Caco-2 (cell line): ENCODE measurements at places on chromosomes 16 and 17. TPM values are rescaled to one million over a fixed set of nuclear protein-coding genes. Genes with fewer than 3 reads are reported as not detected.
A peak's percentile ranks its signal among the peaks of the same experiment; 100 is the strongest.

- H3K4me3 ChIP-seq, result no peak overlapping the region
- DNase-seq, result no peak
- H3K36me3 ChIP-seq, result no peaks in the 10 kb centered on the region
- H3K27ac ChIP-seq, result no peak overlapping the region
Observed at GRCh38 chr16:47712276-47713224, 251.4 kb downstream of the PHKB start.

GRCh38 chr16:27404163-27404823, 2.3 kb downstream of the IL21R start:
- H3K4me3 ChIP-seq, result no peak overlapping the region
- no peaks in the 10 kb centered on the region for H3K4me1 ChIP-seq
- no peak overlapping the region for H3K27ac ChIP-seq

DNA sequence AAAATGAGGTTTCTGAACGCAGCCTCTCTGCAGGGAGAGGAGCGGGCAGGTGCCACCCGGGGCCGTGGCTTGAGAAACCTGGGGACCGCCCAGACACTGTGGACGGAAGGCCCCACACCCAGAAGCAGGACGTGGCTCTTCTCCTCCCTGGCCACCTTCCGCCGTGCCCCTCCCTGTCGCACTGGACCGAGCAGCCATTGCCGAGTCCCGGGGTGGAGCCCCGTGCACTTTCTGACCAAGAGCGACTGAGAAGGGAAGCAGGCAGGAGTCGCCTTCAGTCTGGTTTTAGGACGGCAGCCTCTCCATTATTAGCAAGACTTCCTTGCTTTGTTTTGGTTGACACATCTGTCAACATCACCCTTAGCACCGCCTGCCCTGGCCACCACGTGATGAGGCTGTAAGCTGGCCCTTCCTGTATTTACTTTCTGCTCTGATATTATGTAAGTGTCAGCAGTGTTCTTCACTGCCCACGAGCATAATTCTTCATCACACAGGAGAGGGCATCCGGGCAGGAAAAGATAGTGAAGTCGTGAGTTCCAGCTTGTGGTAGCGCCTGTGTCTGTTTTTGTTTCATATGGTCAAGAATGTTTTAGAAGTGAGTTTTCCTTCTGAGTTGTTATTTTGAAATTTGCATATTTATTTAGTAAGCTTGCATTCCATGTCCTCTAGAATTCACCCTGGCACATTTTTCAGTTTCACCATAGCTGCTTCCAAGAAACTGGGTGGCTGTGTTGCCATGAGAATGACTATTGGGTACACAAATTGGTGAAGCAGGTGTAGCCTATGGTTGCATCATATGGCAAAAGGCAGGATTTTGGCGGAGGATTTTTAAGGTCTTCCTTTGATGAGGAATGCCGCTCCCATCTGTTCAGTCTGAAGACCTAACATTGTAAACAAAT, 1.0 kb downstream of the HERPUD1 start:
- H3K4me3 ChIP-seq, result peak overlapping the region; percentile 81
- DNase-seq, result peak; percentile 81
- H3K4me1 ChIP-seq, result peaks cover 28% of the 10 kb centered on the region
- H3K36me3 ChIP-seq, result peaks cover 3% of the 10 kb centered on the region; the same call in 1 of the 2 replicates
- no peaks in the 10 kb centered on the region for H3K27me3 ChIP-seq
- H3K27ac ChIP-seq, result peak overlapping the region; percentile 99

GRCh38 chr16:86410081-86410480, 100.2 kb upstream of the FOXF1 start:
- H3K27me3 ChIP-seq, result no peaks in the 10 kb centered on the region
- no peak overlapping the region for H3K4me3 ChIP-seq
- H3K4me1 ChIP-seq, result no peaks in the 10 kb centered on the region
- no peak overlapping the region for H3K27ac ChIP-seq
- DNase-seq, result no peak
- no peaks in the 10 kb centered on the region for H3K36me3 ChIP-seq

GRCh38 chr16:47626246-47626645, 165.1 kb downstream of the PHKB start:
- H3K4me1 ChIP-seq, result no peaks in the 10 kb centered on the region
- no peak for DNase-seq
- H3K4me3 ChIP-seq, result no peak overlapping the region
- H3K27ac ChIP-seq, result no peak overlapping the region
- H3K36me3 ChIP-seq, result no peaks in the 10 kb centered on the region

The SMIM36 gene
- not detected in 2 replicates for total RNA-seq

GRCh38 chr16:89113152-89113547, 19.5 kb downstream of the ACSF3 start:
- no peak overlapping the region for H3K27ac ChIP-seq
- peaks cover 2% of the 10 kb centered on the region for H3K36me3 ChIP-seq
- H3K4me3 ChIP-seq, result no peak overlapping the region
- no peaks in the 10 kb centered on the region for H3K27me3 ChIP-seq
- DNase-seq, result no peak
- H3K4me1 ChIP-seq, result no peaks in the 10 kb centered on the region

The DRC7 gene
- 1.1 and 1.2 TPM in 2 replicates for total RNA-seq

The TPSB2 gene
- total RNA-seq, result not detected in 2 replicates

- no peaks in the 10 kb centered on the region for H3K36me3 ChIP-seq
- no peaks in the 10 kb centered on the region for H3K4me1 ChIP-seq
- DNase-seq, result no peak
- H3K27ac ChIP-seq, result no peak overlapping the region
- no peaks in the 10 kb centered on the region for H3K27me3 ChIP-seq
Observed at GRCh38 chr16:84836234-84836647, 16.5 kb downstream of the CRISPLD2 start.

The GLP2R gene
- not detected in 2 replicates for total RNA-seq

The UBE2Z gene
- total RNA-seq, result 182 and 187 TPM in 2 replicates

DNA sequence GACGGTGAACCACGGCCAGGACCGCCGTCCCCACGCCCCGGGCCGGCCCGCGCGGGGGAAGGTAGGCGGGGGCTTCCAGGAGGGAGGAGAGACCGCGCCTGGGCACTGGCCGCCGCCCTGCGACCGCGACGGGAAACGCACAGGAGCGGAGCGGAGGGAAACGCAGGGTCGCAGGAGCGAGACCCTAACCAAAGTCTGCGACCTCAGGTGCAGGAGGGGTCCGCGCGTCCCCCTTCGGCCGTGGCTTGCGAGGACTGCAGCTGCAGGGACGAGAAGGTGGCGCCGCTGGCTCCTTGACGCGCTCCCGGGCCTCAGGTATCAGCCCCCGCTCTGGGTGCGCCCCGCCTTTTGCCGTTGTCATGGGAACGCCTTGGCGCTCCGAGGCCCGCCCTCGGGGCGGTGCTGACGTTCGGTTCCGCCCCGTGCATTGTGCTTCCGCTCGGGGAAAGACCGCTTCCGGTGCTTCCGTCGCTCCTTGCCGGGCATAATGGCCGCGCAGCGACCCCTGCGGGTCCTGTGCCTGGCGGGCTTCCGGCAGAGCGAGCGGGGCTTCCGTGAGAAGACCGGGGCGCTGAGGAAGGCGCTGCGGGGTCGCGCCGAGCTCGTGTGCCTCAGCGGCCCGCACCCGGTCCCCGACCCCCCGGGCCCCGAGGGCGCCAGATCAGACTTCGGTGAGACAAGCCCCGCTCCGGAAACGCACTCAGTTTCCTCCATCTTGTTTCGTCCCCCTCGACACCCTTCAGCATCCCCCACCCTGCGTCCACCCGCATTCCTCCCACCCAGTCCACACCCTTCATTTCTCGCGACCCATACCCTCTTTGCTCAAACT, at the start of gene OVCA2:
Gene OVCA2 (plus strand): TSS at position 462 of the 829 bp plus-strand sequence. CDS start 26 bp downstream, at position 488.
- H3K27me3 ChIP-seq, result no peaks in the 10 kb centered on the region
- H3K27ac ChIP-seq, result peak within 1 kb of the TSS; percentile 92
- peaks cover 3% of the 10 kb centered on the region; the same call in 1 of the 2 replicates for H3K36me3 ChIP-seq
- peaks cover 18% of the 10 kb centered on the region for H3K4me1 ChIP-seq
- peak within 1 kb of the TSS; percentile 82 for H3K4me3 ChIP-seq
- peak; percentile 97 for DNase-seq

The RDM1 gene
- 9.9 and 12.9 TPM in 2 replicates for total RNA-seq

The FAM117A gene
- total RNA-seq, result 36.8 and 41.5 TPM in 2 replicates

- no peaks in the 10 kb centered on the region for H3K27me3 ChIP-seq
- H3K36me3 ChIP-seq, result no peaks in the 10 kb centered on the region
- H3K27ac ChIP-seq, result no peak overlapping the region
- no peak for DNase-seq
- no peak overlapping the region for H3K4me3 ChIP-seq
Observed at GRCh38 chr16:17936766-17937402, 399.7 kb downstream of the NPIPA8 start.

The USP43 gene
- 6.0 and 6.5 TPM in 2 replicates for total RNA-seq

DNA sequence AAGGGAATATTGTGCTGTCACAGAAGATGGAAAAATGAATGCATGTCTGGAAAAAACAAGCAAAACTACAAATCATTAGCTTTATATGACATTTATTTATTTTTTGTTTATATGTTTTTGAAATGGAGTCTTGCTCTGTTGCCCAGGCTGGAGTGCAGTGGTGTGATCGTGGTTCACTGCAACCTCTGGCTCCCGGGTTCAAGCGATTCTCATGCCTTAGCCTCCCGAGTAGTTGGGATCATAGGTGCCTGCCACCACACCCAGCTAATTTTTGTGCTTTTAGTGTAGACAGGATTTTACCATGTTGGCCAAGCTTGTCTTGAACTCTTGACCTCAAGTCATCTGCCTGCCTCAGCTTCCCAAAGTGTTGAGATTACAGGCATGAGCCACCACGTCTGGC, 8.5 kb downstream of the NDE1 start:
- H3K36me3 ChIP-seq, result peaks cover 2% of the 10 kb centered on the region; the same call in 1 of the 2 replicates
- no peak for DNase-seq
- no peak overlapping the region for H3K27ac ChIP-seq

GRCh38 chr17:68399638-68400403, 57.5 kb downstream of the WIPI1 start:
- no peak overlapping the region for H3K27ac ChIP-seq
- no peak overlapping the region for H3K4me3 ChIP-seq
- H3K36me3 ChIP-seq, result no peaks in the 10 kb centered on the region
- no peaks in the 10 kb centered on the region for H3K4me1 ChIP-seq
- H3K27me3 ChIP-seq, result no peaks in the 10 kb centered on the region
- no peak for DNase-seq

The OSGIN1 gene
- total RNA-seq, result 18.6 and 21.8 TPM in 2 replicates

DNA sequence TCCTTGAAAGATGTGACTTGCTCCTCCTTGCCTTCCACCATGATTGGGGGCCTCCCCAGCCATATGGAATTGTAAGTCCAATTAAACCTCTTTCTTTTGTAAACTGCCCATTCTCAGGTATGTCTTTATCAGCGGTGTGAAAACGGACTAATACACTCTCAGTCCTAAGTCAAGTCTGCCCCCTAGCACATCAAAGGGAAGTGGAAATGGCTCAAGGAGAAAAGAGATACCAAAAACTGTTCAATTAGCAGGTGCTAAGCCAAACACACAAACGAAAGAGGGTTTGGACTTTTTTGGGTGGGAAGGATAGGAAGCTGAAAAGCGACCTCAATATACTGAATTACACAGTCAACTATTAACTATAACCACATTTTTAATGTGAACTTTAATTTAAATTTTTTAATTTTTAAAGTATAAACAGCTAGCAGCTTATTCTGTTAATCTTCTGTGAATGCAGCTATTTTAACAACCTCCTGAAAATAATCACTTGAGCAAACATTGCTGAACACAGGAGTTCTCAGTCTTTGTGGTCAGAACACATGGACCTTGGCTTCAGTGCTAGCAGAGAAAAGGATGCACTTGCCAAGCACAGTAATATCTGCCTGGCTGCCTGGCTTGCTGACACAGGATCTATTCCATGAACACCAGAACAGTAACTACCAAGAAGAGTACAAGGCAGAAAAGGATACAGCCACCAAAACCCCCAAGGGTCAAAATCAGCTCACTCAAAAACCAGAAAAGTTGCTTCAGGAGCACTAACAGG, 10.9 kb downstream of the ZNF18 start:
- no peak for DNase-seq
- no peak overlapping the region for H3K27ac ChIP-seq
- H3K4me1 ChIP-seq, result no peaks in the 10 kb centered on the region
- H3K4me3 ChIP-seq, result no peak overlapping the region

GRCh38 chr17:50207792-50208567, 6.5 kb upstream of the COL1A1 start:
- no peak for DNase-seq
- no peak overlapping the region for H3K4me3 ChIP-seq
- H3K27ac ChIP-seq, result peak overlapping the region; percentile 40
- H3K27me3 ChIP-seq, result no peaks in the 10 kb centered on the region

GRCh38 chr17:47987240-47987835, 16.4 kb downstream of the CDK5RAP3 start:
- H3K4me3 ChIP-seq, result no peak overlapping the region
- DNase-seq, result no peak
- H3K27ac ChIP-seq, result no peak overlapping the region
- H3K36me3 ChIP-seq, result peaks cover 7% of the 10 kb centered on the region; the same call in 1 of the 2 replicates
- no peaks in the 10 kb centered on the region for H3K4me1 ChIP-seq
- no peaks in the 10 kb centered on the region for H3K27me3 ChIP-seq

The DNAAF8 gene
- 0.54 TPM in 1 of 2 replicates, not detected in the other for total RNA-seq

- H3K27ac ChIP-seq, result no peak overlapping the region
- DNase-seq, result no peak
Observed at GRCh38 chr16:26569793-26570192, 496.9 kb upstream of the C16orf82 start.

GRCh38 chr16:3289998-3290673, 6.8 kb downstream of the ZNF263 start:
- H3K27ac ChIP-seq, result no peak overlapping the region
- no peaks in the 10 kb centered on the region; the same call in 1 of the 2 replicates for H3K4me1 ChIP-seq
- no peak for DNase-seq
- H3K27me3 ChIP-seq, result no peaks in the 10 kb centered on the region
- H3K4me3 ChIP-seq, result no peak overlapping the region

The NPB gene
- total RNA-seq, result 0.37 and 0.68 TPM in 2 replicates

The SDR42E1 gene
- 5.3 and 7.5 TPM in 2 replicates for total RNA-seq

GRCh38 chr16:12672986-12673385, 130.7 kb downstream of the CPPED1 start:
- DNase-seq, result no peak
- peaks cover 17% of the 10 kb centered on the region for H3K4me1 ChIP-seq
- no peak overlapping the region for H3K4me3 ChIP-seq
- no peak overlapping the region for H3K27ac ChIP-seq
- no peaks in the 10 kb centered on the region for H3K36me3 ChIP-seq
